ENCODE measurements at places on chromosomes 6 and 20. TPM values are rescaled to one million over a fixed set of nuclear protein-coding genes. Genes with fewer than 3 reads are reported as not detected.

Gene ECT2L
- total RNA-seq: under 0.01 TPM

Gene SPATA25
- total RNA-seq: not detected

Gene TBC1D7
- total RNA-seq: 19.9 TPM

Gene PRR18
- not detected for total RNA-seq

Gene OR2H2
- total RNA-seq: not detected

Gene SGK2
- total RNA-seq: not detected

Gene GTSF1L
- not detected for total RNA-seq

Gene OPRM1
- total RNA-seq: not detected

Gene DNAH8
- not detected for total RNA-seq

Gene TXLNB
- not detected for total RNA-seq

Gene CDH4
- 0.54 TPM for total RNA-seq

Gene COL12A1
- 194 TPM for total RNA-seq

Gene RAB44
- 0.32 TPM for total RNA-seq

Gene SNAP25
- not detected for total RNA-seq

Gene ZFAND3
- 29.6 TPM for total RNA-seq

Gene FBXO9
- 35.9 TPM for total RNA-seq

Gene DEFB118
- total RNA-seq: not detected

Gene SLC22A23
- total RNA-seq: 13.9 TPM

Gene SLC12A5
- 2.5 TPM for total RNA-seq

All from cardiac atrium fibroblast (primary cell).